ENCODE measurements at places on chromosomes 1 and 21.

DNA sequence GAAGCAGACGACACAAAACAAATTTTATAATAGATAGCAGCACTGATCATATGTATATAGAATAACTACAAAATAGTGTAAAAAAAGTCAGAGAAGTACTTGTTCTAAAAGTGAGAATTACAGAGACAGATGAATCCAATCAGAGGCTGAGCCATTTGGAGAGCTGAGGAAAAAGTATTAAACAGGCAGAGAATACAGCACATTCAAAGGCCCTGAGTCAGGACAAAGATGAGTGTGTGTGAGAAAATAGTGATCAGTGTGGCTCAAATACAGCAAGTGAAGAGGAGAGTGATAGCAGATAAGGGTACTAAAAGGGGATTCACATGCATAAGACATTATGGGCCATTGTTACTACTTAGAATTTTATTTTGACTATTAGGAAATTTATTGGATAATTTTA lies 430.6 kb upstream of the BRINP3 start:
- no peak for DNase-seq

DNA sequence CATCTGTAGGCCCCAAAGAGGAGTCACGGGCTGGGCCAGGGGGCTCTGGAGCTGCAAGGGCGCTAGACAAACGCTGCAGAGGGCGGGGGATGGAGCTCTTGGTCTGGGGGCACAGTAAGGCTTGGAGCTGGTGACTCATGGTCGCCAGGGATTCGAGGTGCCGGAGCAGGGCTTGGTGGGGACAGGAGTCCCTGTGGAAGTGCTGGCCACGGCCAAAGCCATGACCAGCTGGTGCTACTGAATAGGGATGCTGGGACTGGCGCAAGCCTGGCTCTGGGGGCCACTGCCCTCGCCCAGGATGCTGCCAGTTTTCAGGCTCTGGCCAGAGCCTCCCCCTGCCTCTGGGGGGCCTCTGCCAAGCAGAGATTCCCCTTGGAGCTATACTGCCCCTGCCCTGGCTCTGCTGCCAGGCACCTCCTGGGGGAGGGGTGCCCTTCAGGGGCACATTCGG lies 25.2 kb downstream of the SPOCD1 start:
- DNase-seq: no peak

GRCh38 chr21:28540514-28540913 lies 452.2 kb downstream of the LTN1 start:
- no peak for DNase-seq

DNA sequence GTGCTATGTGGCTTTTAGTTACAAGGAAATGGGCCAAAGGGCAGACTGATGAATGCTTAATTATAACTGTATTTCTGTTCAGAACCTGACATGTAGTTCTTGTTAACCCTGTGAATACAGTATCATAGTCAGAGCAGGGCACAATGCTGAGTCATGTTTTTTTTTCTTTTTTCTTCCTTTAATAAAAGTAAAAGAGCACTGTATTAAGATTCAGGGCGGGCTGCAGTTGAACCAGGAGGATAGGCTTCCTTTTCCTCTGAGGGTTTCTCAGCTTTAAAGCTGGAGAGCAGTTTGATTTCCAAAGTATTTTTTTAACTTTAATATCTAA lies 8.7 kb downstream of the CLDN8 start:
- DNase-seq: no peak

GRCh38 chr1:238649200-238649599 lies 737.2 kb upstream of the CHRM3 start:
- DNase-seq: no peak

DNA sequence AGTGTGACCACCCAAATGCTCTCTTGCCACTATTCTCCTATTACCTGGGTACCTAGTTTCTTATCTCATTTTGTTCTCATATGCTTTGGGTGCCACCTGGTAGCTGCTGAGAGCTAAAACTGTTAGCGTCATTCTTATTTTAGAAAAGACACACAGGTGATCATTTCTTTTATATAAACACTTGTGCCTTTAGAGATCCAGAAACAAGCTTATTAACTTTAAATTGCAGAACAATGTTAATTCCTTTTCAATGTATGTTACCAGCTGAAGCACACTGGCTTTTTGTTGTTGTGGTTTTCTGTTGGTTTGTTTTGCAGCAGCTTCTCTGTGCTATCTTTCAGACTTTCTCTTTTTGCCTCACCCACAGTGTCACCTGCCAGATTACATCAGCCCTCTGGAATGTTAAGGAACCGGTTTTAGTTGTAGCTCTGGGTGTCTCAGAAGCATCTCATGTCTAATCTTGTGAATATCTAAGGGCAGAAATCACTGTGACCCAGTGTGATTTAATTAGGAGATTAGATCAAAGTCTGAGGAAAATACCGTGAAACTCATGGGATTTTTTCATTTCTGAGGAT lies 43.4 kb upstream of the SLC19A2 start:
- no peak for DNase-seq

DNA sequence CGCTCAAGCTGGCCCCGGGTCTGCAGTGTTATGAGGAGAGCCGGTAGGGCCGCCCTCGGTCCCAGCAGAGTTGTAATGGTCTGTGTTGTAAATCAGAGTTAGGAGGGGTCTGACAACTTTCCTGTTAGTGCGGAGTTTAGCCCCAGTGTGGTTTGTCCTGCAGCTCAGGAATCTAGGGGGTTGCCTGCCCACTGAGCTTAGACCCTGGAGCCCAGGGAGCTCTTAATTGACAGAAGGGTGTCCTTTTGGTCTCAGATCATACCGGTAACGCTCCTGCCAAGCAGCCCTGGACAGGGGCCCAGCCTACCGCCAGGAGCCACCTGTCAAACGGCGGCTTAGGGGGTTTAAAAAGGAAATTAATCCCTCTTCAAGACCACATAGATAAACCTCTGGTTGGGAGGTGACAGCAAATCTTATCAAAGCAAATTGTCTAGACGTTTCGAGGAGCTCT lies 164.4 kb downstream of the DYRK1A start:
- no peak for DNase-seq

GRCh38 chr21:26405735-26406361 lies 167.2 kb downstream of the CYYR1 start:
- no peak for DNase-seq

DNA sequence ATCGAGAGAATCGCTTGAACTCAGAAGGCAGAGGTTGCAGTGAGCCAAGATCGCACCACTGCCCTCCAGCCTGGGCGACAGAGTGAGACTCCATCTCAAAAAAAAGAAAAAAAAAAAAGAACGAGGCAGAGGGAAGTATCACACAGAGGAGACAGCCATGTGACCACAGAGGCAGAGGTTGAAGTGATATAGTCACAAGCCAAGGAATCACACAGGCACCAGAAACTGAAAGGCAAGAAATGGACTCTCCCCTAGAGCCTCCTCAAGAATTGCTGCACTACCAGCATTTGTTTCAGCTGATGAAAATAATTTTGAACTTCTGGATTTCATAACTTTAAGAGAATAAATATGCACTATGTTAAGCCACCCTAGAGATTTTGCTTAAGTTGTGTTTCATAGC lies 459.6 kb downstream of the PTPRC start:
- DNase-seq: no peak

DNA sequence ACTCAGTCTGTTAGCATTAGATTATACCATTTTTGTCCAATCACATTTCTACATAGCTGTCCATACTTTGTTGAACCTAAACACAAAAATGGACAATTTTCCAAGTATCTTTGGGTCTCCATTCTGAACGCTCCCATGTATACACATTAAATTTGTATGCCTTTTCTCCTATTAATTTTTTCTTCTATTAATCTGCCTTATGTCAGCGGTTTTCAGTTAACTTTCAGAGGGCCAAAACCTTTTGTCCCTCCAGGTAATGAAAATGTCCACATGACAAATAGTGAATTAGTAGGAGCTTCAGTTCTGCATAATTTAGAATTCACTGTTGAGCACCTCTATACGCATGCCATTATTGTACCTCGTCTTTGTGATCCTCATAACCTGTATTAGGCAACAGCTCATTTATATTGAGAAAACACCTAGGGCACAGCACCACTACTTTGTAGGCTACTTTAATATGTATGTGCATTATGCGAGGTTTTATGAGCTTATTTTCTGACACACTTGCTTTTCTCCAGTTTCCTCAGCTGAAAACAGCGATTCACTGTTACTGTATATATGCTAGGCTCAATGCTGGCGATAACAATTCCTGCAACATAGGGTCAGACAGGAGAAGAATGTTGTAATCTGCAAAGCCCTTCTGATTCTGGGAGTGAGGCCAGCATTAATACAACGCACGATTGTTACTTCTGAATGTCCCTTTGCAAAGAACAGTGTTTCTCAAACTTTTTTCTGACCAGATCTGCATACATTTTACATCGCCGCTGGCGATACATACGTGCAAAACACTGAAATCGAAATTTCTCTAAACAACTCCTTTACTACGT lies 1.1 kb upstream of the ABCD3 start:
- no peak for DNase-seq

DNA sequence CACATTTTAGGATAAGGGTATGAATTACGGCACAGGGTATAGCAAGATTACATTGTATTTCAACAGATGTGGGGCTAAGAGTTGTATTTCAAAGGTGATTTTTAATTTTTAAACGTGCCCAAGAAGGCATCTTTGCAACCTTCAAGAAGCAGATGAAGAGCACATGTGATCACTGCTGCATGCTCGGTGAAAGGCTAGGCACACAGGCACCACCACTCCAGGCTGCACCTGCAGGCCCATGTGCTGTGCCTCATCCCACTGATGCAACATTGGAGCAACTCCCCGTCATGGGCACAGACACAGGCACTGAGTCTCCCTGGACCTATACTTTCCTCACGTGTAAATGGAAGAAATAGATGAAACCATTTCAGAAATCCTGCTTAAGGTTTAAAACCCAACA lies 23.5 kb downstream of the UBE2G2 start:
- no peak for DNase-seq

DNA sequence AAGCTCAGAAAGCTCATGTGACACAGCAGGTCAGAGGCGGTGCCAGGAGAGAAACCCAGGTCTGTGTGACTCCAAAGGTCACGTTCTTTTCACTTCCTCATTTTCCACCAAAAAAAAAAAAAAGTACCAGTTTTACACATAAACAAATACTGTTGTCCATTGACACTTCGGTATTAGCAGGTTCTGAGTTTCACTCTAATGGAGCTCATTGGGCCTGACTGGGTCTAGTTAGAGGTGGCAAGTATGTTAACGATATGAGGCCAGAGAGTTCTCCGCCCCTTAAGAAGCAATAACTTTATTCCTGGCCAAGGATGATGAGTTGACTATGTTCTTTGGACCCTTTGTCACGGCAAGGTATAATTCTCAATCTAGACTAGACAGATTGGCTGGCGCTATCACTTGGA lies 30.0 kb upstream of the SDE2 start:
- DNase-seq: peak; percentile 64

- DNase-seq: no peak
These were observed 2.5 kb downstream of the TRNP1 start for GRCh38 chr1:26996024-26996423.

- DNase-seq: peak; percentile 34
These were observed 430.5 kb downstream of the MRPL39 start for GRCh38 chr21:25176637-25177412.

GRCh38 chr1:62951428-62951827 lies 167.5 kb downstream of the ATG4C start:
- DNase-seq: no peak

GRCh38 chr1:202365092-202365815 lies 16.8 kb downstream of the PPP1R12B start:
- DNase-seq: no peak

- DNase-seq: no peak
These were observed 38.7 kb downstream of the ELF3 start for GRCh38 chr1:202049129-202049528.

- DNase-seq: peak; percentile 91
These were observed at the start of gene SLC39A1 for GRCh38 chr1:153963030-153963849. Gene SLC39A1 (minus strand): TSS chr1:153963537. CDS start chr1:153962715, 822 bp downstream.

- DNase-seq: no peak
These were observed 20.4 kb upstream of the PLXNA2 start for GRCh38 chr1:208264469-208265121.

DNA sequence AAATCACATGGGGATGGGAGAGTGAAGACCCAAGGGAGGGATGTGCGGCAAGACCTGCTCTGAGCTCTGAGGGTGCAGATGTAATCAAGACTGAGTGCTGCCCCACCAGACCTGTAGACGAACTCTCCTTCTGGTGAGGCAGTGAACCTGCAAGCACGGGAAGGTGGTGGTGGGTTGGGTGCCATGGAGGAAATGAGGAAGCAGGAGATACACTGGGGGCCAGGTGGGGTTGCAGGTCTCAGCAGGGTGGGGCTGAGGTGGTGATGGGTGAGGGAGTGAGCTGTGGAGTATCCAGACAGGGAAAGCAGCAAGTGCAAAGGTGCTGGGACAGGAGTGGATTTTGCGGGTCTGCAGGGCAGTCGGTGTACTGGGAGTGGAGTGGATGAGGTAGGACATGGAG lies 102.3 kb downstream of the KCNJ15 start:
- DNase-seq: no peak

DNA sequence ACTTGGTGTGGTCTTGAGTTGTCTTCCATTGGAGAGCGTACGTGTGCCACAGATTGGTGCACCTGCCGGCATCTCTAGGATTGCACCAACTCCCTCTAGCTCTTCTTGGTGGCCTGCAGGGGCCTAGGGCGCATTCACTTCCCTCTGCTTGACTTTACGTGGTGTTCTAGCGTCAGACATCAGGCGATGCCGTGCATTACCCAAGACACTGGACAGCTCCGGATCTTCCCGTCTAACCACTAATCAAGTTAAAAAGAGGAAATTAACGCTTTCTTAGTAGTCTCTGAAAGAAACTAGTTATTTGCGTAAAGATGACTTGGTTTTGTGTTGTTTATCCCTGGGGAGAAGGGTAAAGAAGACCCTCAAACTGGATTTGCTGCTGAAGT lies 510 bp upstream of the IL10RB start:
- DNase-seq: peak; percentile 63

- DNase-seq: peak; percentile 26
These were observed 62.1 kb downstream of the DEGS1 start for GRCh38 chr1:224245188-224245587.

- DNase-seq: no peak
These were observed 66.9 kb upstream of the NGF start for GRCh38 chr1:115404911-115405310.

DNA sequence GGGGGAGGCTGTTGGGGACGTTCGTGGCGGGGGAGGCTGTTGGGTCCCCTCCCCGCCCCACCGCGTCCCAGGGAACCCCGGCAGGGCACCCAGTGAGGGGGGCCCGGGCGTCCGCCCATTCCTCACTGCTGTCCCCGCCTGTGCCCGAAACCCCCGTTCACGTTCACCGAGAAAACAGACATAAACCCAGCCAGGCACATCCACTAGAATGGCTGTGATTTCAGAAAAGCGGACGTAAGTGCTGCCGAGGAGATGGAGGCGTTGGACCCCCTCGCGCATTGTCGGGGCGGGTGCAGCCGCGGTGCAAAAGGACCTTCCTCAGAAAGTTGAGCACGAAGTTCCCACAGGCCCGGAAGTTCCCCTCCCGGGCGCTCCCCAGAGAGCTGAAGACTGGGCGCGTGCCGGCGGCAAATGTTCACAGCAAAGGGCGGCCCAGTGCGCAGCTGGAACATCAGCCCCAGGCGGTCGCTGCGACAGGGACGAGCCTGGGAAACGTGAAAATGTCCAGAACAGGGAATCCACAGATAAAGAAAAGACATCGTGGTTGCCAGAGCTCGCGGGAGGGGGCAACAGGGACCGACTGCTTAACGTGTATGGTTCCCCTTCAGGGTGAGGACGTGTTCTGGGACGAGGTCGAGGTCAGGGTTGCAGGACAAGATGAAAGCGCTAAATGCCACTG lies 18.5 kb upstream of the SAMD11 start:
- DNase-seq: peak; percentile 71
